Ureter (tissue), 1 donor: ENCODE measurements at places on chromosomes 1 and 21. TPM values are rescaled to one million over a fixed set of nuclear protein-coding genes. Genes with fewer than 3 reads are reported as not detected.
A peak's percentile ranks its signal among the peaks of the same experiment; 100 is the strongest.

DNA sequence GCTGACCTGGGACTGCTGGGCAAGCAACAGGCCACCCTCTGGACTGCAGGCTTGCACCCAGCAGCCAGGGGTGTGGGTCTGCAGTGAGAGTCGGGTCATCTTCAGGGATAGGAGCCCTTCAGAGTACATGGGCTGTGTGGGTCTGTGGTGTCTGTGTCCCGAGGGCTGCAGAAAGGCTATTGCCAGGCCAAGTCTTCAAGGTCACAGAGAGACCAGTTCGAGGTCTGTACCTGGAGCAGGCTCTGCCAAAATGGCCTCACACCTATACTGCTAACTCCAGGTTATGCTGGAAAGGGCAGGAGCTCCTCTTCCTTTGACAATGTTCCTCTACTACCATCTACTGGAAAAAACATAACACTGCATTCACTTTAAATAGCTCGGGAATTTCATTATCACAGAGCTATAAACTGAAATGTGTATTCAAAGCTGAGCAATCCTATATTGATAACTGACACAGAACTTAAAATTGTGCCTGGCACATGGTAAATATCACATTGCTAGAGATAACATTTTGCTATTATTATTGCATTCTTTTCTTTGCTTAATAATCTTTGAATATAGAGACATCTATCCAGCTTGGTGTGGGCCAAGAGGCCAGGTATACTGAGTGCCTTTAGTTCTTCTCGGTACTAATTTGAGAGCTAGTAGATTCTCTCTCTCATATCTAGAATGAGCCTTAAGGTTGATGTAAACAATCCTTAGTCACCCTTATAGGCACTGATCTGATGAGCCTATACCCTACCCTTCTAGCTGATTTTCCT lies 6.9 kb upstream of the DNAH14 start:
- no peak for DNase-seq

DNA sequence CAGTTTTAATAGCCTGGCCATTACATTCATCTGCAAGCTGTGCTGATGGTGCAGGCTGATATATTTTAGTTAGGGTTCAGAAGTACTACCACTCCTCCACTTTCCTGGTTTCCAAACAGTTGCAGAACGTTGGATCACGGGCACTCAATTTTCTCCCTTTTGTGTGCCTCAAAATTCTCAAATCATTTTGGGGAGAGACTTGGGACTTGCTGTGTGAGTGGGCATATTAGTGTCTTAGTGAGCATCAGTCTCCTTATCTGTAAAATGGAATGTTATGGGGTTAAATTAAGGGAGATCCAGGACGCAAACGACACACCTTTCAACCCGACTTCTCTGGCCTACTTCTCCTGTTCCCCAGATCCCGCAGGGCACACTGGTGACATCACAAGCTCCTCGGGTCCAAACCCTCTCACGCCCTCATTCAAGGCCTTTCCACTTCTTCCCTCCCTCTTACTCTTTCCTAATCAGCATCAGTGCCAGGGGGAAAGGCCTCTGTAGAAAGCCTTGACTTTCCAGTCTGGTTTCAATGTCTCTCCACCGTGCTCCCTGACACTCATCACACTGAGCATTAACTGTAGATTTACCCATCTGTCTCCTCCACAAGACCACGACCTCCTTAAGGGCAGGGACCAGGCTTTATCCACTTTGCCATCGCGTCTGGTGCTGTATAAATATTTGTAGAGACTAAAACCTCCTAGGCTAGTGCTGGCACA lies 1.2 kb downstream of the PIGP start:
- DNase-seq, result peak; percentile 77

DNA sequence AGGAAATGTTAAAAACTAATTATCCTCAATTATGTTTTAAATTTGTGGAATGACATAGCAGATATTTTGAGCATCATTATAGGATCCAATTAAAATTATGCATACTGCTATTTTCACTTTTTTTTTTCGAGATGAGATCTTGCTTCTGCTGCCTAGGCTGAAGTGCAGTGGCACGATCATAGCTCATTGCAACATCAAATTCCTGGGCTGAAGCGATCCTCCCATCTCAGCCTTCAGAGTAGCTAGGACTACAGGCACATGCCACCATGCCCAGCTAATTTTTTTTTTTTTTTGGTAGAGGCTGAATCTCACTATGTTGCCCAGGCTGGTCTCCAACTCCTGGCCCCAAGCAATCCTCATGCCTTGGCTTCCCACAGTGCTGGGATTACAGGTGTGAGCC lies 11.3 kb upstream of the SLC1A7 start:
- DNase-seq, result no peak

GRCh38 chr1:165659581-165659895 lies 28.5 kb downstream of the MGST3 start:
- no peak for DNase-seq

DNA sequence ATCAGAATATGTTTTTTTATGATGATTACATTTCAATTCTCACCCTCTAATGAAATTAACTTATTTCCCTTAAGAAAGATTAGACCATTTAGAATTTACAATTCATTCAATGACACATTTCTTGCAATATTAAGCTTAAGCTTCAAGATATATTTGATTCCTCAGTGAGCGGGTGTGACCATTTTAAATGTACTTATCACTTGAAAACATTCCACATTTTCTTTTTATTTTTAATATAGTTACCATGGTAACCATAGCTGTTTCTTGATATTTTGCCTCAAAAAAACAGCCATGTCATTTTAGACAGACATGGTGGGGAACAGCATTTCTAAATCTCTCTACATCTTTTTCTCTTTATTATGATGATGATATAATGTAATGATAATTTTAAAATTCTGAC lies 1029.0 kb upstream of the B3GALT2 start:
- DNase-seq, result no peak

- DNase-seq, result no peak
Observed at GRCh38 chr1:106747232-106747631, 309.2 kb upstream of the PRMT6 start.

DNA sequence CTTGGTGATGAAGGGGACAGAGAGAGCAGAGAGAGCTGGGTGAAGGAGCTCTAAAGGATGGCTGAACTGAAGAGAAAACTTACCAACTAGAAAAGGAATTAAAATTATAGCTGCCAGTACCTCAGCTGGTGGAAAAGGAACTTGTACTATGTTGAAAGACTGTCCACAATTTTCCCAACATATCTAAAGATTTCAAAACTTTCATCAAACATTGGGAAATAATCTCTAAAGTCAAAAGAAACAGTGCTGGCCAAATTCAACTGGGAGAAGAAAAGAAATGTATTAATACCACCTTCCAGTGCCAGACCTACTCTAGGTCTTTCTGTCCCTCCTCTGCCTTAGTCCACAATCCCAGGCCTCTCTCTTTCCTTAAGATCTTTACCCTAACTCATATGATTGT lies 6.1 kb downstream of the SMG5 start:
- DNase-seq, result no peak

DNA sequence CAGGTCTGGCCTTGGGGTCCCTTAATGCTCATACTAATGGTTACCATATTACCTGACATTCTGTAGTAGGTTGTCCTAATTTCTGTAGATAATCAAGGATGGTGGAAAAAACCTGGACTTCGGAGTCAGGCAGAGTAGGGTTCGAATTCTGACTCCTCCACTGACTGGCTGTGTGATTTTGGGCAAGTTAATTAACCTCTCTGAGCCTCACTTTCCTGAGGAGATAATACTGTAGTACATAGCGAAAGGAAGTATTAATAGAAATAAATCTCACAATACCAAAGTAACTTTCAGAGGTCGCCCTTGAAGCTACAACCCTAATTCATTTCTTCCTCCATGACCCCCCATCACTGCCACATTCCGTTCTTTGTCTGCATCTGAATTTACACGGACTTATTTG lies 72.9 kb downstream of the KCNN3 start:
- no peak for DNase-seq

DNA sequence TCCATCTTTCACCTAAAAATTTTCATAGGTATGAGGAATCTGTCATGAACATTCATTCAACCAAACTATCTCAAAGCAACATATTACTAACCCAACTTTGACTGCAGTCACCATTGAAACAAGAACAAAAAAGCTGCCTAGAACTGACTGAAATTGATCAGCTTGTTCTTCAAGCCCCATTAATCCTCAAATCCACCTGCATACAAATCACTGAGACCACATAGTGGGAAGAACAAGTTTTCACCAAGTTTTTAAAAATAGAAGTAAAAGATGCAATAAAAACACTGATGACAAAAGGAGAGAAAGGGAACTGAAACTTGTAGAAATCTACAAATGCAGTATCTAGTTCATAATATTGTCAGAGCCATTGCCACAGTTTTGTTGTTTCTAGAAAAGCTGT lies 6.1 kb downstream of the SORT1 start:
- no peak for DNase-seq

- DNase-seq, result peak; percentile 44
Observed at GRCh38 chr1:118960026-118960561, 28.0 kb downstream of the TBX15 start.

GRCh38 chr21:39666681-39667315 lies 54.1 kb downstream of the B3GALT5 start:
- DNase-seq, result peak; percentile 33

GRCh38 chr1:17711941-17712340 lies 43.2 kb upstream of the ACTL8 start:
- DNase-seq, result no peak

Gene HSPB7
- total RNA-seq, result 36.2 TPM

Gene PLA2G2F
- 19.2 TPM for total RNA-seq

Gene SPRR1A
- 13.8 TPM for total RNA-seq

Gene LCE1C
- not detected for total RNA-seq
